ENCODE measurements at places on chromosomes 16 and 17.
A peak's percentile ranks its signal among the peaks of the same experiment; 100 is the strongest.

DNA sequence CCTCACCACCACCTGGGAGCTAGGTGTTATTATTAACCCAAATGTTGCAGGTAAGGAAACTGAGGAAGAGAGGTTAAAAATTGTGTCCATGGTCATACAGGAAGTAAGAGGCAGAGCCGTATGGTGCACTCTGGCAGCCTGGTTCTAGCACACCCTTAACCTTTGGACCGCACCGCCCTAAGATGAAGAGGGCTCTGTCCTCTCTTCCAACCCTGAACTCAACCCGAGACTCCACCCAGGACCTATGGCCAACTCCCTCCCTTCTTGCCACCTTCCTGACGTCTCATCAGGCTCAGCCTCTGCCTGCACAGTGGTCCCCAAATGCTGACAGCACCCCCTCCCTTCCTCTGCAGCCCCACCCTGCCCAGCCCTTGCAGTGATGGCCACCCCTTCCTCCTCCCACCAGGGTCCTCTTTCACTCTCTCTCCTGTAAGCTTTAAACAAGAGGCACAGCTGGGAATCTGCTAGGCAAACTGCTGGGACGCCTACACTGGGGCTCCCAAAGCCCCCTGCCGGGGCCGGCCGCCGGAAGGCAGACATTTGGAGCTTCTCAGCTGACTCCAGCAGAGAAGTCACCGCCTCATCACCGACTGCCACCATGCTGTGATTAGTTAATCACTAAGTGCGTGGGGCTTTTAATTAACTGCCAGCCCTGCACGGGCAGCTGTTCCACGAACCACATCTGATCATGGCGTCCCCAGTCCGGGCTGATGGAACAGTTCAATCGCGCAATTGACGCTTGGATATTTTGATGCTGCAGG, 16.7 kb upstream of the C16orf78 start:
- peak; percentile 78 for DNase-seq

- no peak for DNase-seq
Observed at GRCh38 chr17:13337151-13337550, 264.6 kb downstream of the HS3ST3A1 start.

GRCh38 chr17:10772425-10773380, 31.2 kb downstream of the TMEM238L start:
- peak; percentile 64 for DNase-seq

DNA sequence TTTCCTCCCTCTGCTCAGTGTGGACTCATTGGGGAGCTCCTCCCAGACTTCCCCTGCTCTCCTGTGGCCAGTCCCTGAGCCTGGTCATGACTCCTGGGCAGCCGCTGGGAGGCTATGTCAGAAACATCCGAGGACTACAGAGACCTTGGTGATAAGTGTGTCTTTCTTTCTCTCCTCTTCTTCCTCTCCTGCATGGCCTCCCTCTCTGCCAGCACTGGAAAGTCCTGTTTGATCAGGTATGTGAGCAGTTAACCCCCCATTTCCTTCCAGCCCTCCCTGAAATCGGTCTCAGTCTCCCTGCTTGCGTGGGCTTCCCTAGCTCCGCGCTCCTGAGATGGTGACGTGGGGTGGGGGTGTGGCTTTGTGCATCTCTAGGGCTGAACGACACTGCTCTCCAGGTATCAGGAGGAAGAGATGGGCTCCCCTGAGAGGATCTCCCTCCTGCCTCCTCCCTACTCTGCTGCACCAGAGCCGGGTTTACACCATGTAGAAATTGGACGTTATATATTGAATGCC, 2.1 kb downstream of the RHBDL3 start:
- DNase-seq = no peak

- no peak for DNase-seq
Observed at GRCh38 chr17:80998118-80998747, 6.6 kb downstream of the CHMP6 start.

GRCh38 chr17:67262435-67263117, 17.6 kb upstream of the HELZ start:
- no peak for DNase-seq

- DNase-seq = no peak
Observed at GRCh38 chr17:17837380-17837821, 615 bp upstream of the SREBF1 start.

DNA sequence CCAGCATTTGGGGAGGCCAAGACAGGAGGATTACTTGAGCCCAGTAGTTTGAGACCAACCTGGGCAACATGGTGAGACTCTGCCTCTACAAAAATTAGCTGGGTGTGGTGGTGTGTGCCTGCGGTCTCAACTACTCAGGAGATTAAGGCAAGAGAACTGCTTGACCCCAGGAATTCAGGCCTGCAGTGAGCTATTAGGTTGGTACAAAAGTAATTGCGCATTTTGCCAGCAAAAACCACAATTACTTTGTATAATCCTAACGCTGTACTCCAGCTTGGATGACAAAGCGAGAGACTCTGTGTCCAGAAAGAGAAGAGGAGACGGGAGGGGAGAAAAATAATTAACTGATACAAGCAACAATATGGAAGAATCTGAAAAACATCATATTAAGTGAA, 32.7 kb downstream of the YWHAE start:
- DNase-seq = no peak

- no peak for DNase-seq
Observed at GRCh38 chr17:74018115-74018514, 185.4 kb upstream of the RPL38 start.

GRCh38 chr16:25875956-25876598, 184.3 kb downstream of the HS3ST4 start:
- DNase-seq = no peak
